Activated CD8-positive, alpha-beta memory T cell treated with anti-CD3 and anti-CD28 coated beads, Interleukin-2, amount 50 U/mL, for 48 hours (primary cell): ENCODE measurements at places on chromosomes 13 and 19.

GRCh38 chr19:14414926-14415690 is 4.0 kb downstream of the DDX39A start:
- DNase-seq: no peak

- no peak for DNase-seq
These were observed 9.4 kb upstream of the USPL1 start for GRCh38 chr13:30608364-30608763.

DNA sequence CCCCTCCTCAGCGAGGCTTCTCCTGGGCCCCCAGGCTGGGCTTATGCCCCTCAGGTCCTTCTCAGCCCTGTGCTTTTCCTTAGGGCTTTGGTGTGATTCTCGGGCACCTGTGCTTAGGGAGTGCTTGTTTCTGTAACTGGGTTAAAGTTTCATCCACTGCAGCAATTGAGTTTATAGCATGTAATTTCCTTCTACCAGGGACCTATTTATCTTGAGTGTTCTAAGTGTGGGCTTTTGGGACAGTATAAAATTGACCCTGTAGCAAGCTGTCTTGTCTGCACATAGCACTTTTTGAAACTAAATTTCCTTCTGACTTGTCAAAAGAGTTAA is 47.6 kb downstream of the GATAD2A start:
- DNase-seq: no peak

- DNase-seq: no peak
These were observed 95.6 kb upstream of the STARD13 start for GRCh38 chr13:33381180-33381579.

DNA sequence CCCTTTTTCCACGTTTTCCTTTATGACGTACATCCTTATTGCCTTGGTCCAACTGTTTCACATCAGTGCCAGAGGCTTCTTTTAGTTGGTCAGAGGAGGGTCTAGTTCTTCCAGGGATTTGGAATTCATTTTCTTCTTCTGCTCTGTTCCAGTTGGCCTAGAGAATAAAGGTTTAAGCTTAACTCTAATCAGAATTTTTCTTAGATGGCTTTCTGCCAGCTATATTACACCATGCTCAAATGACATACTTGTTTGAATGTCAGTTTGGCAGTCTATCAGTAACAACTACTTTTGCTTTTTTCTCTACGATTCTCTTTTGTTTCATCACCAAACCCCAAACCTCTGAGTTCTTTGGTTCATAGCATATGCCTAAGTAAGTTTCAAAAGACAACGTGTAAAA is 16.8 kb downstream of the SPART start:
- DNase-seq: no peak

DNA sequence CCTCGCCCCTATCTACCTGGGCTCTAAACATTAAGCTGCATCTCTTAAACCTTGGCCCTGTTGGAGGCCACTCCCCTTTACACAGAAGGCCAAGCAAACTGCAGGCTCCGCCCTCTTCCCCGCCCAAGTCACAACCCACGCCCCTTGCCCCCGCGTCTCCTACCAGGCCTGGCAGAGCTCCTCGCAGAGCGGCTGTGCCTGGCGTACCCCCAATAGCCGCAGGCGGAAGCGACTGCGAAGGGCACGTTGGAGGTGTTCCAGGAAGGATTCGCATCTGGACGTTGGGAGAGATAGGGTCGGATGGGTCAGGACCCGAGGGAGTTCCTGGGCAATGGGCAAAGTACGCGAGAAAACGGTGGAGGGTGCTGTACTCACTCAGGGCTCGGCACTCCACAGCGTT is 5.9 kb downstream of the RTBDN start:
- DNase-seq: no peak

GRCh38 chr19:55479451-55480230 is 3.2 kb downstream of the ZNF628 start:
- DNase-seq: no peak

DNA sequence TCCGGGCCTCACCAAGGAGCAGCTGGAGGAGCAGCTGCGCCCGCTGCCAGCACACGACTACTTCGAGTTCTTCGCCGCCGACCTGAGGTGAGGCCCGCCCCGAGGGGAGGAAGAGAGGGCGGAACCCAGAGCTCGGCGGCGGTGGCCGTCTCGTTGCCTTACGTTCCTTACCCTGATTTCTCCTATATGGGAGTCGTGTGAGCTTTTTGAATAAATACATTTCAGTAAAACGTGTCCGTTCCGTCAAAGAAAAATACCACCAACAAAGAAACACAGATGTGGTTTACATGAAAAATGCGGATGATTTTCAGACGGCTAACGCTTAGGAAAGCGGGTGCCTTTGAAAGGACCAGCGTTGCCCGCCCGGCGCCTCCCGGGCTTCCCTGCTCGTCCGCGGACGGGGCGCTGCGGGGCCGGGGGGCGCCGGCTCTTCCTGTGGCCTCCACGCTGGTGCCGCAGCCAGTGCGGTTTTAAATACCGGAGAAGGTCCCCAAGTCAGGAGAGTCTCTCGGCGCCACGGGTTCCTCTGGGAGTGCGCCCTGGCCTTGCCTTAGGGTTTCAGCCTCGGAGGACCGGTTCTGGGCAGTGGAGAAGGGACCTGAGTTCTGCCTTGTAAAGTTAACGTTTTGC is 755 bp downstream of the UPF3A start:
- DNase-seq: peak; percentile 76

GRCh38 chr13:46296921-46297320 is 85.2 kb downstream of the LRRC63 start:
- no peak for DNase-seq
